ENCODE measurements at places on chromosomes 5 and 9.

GRCh38 chr5:154320224-154321089 is 125.3 kb upstream of the SAP30L start:
- DNase-seq: no peak

- peak; percentile 64 for DNase-seq
Measured at GRCh38 chr9:98314381-98315066, 59.1 kb upstream of the TBC1D2 start.

DNA sequence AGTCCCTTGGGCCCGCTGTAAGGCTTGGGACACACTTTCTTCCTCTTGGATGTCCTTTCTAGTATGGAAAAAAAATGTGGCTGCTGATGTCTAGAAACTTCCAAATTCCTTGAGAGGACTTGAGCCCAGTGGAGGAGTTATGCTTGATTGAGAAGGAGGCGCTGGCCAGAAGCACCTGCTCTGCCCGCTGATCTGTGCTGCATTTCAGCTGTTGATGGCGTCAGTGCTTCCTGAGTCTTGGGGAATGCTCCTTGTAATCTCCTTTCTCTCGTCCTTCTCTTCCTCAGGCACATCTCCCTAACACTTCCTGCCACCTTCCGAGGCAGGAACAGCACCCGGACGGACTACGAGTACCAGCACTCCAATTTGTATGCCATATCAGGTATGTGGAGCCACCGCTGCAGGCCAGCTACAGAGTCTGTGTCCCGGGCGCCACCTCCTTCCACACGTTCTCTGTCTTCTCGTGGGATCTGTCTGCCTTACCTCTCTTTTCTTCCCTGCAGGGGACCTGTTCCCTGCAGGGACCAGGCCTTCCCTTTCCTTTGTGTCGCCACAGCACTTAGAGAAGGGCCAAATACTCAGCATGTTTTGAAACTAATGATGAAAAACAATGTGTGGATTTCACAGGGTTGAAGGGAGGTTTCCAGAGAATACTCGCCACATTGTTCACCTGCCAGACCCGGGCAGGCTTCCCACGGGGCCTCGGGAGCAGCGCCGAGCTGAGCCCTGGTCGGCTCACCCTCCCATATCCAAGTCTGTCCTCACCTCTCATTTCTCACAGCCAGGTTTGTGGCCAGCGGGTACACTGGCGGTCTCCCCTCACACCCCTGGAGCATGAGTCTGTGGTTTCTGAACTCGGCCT is 95.2 kb downstream of the MVB12B start:
- no peak for DNase-seq

DNA sequence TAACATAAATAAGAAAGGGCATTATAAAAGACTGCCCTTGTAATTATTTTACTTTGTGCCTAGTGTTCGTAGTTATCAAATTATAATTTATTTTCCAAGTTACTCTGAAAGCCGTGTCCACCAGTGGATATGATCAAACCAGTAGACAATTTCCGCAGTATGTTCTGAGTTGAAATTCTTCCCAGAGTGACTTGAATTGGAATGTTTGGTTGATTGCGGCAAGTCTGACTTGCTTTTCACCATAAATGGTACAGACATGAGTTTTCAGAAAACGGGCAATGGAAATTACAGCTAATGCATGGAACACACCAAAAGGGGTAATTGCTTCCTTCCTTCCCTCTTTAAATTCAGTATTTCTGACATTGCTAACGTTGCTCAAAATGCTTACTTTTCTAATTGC is 56.6 kb downstream of the CHSY3 start:
- DNase-seq: no peak

DNA sequence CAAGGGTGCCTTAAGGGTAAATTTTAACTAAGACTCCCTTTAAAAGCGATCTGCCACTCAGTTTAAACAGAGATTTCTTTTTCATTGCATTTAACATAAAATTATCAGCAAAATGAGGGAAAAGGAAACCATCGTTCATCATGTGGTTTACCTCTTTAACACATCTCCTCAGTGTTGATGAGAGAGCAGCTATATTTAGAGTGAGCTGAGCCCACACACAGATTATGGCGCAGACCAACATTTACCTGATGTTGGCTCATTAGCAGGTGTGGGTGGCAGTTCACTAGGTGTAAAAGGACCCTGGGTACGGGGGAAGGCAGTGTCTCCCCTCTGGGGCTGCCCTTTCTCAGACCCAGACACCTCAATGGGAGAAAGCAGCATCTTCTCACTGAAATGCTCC is 149.8 kb downstream of the ENTREP1 start:
- no peak for DNase-seq

DNA sequence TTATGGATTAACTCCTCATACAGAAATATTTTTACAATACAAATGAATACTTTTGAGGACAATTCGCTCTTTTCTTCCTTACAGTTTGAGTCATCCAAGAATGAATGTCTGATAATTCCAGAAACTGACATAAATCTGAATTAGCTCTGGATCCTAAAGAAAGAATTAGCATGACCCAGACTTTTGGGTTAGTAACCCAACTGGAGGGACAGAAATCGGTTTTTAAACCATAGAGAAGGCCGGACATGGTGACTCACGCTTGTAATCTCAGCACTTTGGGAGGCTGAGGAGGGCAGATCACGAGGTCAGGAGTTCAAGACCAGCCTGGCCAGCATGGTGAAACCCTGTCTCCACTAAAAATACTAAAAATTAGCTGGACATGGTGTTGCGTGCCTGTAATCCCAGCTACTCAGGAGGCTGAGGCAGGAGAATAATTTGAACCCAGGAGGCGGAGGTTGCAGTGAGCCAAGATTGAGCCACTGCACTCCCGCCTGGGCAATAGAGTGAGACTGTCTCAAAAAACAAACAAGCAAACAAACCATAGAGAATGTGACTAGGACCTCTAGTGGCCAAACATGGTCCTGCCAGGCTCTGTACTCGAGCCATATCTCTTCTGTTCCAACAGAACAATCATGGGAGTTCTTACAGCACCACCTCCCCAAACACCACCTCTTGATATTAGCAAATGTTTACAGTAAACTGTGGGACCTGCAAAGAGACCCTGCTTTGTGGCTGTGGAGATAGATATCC is 44.8 kb downstream of the LURAP1L start:
- DNase-seq: peak; percentile 73

DNA sequence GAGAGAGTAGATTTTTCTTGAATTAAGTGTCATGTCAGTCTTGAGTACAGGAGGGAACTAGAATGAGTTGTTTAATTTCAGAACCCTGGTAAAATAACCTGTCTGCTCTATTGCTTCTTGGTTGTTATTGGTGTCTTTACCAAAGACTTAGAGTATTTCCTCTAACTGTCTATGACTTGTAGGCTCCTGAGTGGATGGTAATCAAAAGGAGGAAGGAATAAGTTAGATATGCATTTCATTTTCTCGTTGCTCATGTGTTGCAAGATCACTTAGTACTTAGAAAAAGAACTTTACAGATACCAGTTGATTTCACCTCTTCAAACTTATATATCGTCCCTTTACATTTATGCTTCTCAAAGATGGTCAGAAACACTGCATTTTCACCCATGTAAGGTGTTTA is 31.1 kb downstream of the UHRF2 start:
- no peak for DNase-seq

GRCh38 chr5:15807871-15808270 is 307.9 kb downstream of the FBXL7 start:
- no peak for DNase-seq

DNA sequence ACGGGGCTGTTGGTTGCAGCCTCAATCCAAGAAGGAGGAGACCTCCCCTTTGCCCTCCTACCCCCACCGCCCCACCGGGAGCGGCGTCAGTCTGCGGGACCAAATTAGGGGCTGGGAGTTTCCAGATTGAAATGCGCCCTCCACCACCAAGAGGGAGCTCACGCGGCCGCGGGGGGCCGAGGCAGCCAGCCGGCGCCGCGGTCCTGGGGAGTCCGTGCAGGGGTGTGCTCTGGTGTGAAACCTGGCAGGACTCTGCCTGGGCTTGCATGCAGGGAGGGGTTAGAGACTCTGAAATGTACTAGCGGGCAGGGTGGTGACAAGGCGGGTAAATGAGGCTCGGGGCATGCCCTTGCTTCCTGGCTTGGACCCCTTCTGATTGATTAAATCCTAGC is 989 bp upstream of the FBN2 start:
- DNase-seq: no peak

GRCh38 chr5:126044111-126044668 is 379.0 kb upstream of the GRAMD2B start:
- DNase-seq: peak; percentile 62

GRCh38 chr5:122180863-122181548 is 51.7 kb downstream of the ZNF474 start:
- peak; percentile 85 for DNase-seq

DNA sequence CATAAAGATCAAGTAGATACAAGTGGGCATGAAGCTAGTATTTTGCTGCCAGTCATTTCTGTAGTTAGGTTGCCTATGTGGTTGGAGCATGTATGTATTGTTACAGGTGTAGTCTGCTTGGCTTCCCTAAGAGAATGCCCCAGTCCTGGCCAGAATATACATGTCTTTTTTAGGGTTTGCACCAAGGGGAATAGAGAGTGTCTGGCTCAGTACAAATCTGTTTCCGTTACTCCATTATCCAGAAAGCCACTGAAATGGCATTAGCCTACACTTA is 23.2 kb downstream of the TGFBR1 start:
- no peak for DNase-seq

DNA sequence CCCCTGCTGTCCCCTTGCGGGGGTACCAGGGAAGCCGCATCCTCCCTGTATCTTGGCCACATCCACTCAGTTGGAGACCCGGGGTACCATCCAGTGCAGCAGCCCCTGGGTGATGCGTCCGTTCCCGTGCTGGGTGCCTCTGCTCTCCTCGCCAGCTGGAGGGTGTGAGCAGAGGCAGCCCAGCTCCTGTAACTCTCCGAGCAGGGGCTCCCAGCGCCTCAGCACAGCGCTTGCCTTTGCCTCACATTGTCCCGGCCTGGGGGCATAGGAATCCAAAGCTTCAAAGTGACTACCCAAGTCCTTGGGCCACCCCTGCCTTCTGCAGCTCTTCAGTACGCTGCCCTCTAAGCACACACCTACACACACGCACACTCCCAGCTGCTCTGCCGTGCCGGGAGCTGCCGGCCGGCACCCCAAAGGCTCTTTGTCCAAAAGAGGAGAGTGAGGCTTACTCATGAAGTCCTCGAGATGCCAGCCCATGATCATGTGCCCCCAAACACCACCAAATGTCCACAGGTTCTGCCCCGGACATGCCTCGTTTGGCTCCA is 733 bp downstream of the ANGPTL2 start:
- no peak for DNase-seq

DNA sequence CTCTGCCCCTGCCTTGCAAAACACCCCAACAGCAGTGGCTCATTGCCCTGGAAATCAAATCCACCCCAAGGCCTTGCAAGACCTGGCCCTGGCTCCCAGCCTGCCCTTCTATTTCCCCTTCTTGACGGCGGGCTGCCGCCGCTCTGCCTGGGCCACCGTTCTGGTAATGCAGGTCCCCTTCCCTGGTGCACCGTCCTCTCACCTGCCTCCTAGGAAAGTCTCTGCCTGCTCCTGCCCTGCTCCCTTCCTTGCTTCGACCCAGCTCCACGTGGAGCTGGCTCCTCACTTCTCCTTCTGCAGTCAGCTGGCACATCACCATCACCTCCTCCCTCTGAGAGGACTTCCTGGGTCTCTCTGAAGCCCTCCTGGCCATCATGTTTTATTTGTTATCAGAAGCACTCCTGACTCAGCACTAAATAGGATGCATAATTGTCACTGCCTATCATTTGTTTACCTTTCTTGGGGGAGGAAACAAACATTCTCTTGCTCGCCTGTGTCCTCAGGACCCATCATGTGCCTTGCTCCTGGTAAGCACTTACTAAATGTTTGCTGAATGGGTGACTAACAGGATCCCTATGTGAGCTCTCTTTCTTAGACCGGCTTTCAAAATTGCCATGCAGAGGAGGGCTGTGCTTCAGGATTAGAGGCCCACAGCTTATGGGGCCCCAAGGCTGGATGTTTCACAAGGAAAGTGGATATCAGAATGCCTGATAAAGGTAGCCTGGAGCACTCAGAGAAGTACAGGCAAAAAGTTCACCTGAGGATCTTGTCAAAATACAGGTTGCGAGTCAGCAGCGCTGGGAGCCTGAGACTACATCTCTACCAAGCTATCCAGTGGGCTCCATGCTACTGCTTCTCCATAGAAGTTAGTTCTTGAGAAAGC is 19.6 kb upstream of the C5orf47 start:
- peak; percentile 93 for DNase-seq

GRCh38 chr9:120936764-120937122 is 10.1 kb upstream of the TRAF1 start:
- no peak for DNase-seq

GRCh38 chr5:73154208-73155006 is 18.6 kb upstream of the TMEM174 start:
- DNase-seq: no peak

DNA sequence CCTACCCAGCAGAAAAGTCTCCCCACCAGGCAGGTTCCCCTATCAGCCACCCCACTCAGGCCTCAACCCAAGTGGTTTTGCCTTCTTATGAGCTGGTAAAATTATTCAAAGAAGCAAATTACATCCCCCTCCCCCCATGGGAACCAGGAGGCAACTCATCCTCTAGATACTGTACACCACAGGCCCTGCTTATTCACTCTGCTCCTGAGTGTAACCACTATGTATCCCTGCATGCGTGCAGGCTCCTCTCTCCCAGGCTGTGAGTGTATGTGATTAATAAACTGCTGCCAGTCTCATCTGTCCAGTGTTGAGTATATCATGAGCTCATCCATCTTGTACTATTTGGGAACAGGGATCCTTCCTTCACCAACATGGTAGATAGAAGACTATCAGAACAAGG is 8.6 kb downstream of the KCTD16 start:
- no peak for DNase-seq

DNA sequence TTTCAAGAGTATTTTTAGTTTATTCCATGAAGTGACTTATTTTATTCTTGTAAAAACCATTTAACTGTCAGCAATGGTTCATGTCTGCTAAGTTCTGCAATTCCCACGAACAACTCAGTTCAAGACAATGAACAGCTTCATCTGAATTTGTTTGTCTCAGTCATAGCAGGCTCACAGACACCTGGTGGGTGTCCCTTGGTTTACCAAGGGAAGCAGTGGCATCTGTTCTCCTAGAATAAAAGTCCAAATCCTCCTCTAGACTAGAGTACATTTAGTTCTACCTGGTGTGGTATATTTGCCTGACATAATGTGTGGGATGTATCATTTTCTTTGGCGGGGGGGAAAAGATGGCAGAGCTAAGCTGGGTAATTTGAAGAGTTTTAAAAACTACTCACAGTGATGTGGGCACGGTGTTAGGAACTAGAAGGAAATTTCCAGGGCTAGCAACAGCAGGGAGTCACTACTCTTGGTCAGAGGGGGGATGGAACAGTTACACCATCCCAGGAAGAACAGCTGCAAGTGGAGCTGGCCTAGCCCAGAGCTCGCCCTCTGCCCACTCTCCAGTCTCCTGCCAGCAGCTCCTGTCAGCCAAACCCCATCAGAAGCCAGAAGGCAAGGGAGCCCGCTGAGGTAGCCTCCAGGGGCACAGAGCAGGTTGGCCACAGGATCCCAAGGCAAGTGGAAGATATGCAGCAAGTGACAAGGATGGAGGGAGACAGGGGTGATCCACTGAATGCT is 100.3 kb downstream of the PJA2 start:
- no peak for DNase-seq

GRCh38 chr5:52544738-52545137 is 243.0 kb upstream of the ITGA1 start:
- no peak for DNase-seq

GRCh38 chr5:61051267-61051666 is 106.3 kb downstream of the NDUFAF2 start:
- no peak for DNase-seq

- DNase-seq: no peak
Measured at GRCh38 chr5:56569076-56569475, 246.3 kb upstream of the MAP3K1 start.
